Heart right ventricle (tissue), 16 donors: ENCODE measurements at places on chromosomes 5 and 9.

GRCh38 chr9:134052941-134053340 is 14.9 kb downstream of the BRD3 start:
- no peak for DNase-seq

- no peak for DNase-seq
Measured at GRCh38 chr9:3842839-3843238, 317.0 kb upstream of the RFX3 start.

DNA sequence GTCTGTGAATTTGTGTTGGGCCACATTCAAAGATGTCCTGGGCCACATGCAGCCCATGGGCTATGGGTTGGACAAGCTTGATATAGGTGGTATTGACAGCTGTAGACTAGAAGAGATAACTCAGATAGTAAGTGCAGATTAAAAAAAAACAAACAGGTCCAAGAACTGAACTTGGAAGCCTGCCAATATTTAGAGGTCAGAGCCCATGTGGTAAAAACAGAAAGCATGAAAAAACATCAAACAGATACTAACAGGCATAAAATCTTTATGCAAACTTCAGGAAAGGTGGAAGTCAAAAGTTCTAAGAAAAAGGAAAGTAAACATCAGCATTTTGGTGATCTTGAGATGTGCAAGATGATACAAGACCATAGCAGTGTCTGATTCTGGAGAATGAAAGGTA is 155.1 kb upstream of the NR4A3 start:
- no peak for DNase-seq

DNA sequence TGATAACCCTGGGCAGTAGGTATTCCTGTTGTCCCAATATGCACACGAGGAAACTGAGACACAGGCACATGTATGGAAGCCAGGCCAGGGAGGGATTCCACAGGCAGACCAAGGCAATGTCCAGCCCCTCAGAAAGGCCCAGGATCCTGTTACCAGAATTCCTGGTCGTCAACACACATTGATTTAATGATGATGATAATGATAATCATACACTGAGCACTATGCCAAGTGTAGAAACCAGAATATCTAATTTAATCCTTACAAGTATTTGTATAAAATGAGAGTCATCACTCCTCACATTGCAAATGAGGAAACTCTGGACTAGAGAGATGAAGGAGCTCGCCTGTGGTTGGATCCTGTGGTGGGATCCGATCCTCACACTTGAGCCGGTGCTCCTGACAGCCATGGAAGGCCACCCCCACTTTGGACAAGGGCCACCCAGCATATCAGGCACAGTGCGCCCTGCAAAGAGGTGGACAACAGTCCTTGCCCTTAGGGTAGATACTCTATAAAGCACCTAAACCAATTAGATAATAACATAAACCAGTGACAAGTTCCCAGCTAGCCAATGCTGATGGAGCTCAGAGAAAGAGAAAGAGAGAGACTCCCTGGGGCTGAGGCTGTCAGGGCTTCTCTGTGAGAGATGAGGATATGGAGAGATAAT is 185.3 kb downstream of the SLIT3 start:
- DNase-seq, result no peak

- DNase-seq, result no peak
Measured at GRCh38 chr9:88975966-88976889, 15.0 kb upstream of the S1PR3 start.

DNA sequence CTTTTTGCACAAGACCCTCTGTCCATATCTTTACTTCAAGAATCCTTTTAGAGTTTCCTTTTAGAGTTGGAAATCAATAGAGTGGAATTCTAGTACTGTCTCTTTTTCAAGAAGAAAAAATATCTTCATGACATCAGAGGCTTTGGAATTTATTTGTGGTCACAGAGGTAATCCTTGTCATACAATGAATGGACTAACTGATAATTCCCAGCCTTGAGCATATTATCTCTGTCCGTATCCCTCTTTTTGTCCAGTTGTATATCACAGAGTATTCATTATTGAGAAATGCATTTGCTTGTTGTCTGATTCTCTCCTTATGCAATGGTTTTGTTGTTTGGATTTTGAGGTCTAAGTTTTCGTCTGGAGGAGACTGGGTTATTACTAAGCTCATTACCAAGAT is 82.0 kb upstream of the HAPLN1 start:
- DNase-seq, result no peak

DNA sequence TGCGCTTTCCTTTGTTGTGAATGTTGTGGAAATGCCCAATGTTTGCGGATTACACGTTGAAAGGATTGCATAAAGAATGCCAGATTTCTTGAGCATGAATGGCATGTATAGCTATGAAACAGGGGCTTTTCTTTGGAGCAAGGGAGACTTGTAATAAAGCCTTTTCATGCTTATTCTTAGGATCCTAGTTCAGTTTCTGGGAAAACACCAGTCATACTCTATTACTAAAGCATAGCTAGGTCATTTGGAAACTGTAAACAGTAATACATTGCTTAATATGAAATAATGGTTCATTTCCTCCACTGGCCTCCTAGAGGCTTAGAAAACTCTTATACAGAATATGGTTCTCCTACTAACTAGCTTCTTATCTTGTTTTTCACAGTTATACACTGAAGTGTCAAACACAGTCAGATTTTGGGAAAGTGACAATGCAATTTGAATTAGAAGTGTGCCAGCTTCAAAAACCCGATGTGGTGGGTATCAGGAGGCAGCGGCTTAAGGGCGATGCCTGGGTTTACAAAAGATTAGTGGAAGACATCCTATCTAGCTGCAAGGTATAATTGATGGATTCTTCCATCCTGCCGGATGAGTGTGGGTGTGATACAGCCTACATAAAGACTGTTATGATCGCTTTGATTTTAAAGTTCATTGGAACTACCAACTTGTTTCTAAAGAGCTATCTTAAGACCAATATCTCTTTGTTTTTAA is 104.2 kb downstream of the MELK start:
- no peak for DNase-seq

- peak; percentile 29 for DNase-seq
Measured at GRCh38 chr5:152142840-152143469, 218.3 kb upstream of the GLRA1 start.

DNA sequence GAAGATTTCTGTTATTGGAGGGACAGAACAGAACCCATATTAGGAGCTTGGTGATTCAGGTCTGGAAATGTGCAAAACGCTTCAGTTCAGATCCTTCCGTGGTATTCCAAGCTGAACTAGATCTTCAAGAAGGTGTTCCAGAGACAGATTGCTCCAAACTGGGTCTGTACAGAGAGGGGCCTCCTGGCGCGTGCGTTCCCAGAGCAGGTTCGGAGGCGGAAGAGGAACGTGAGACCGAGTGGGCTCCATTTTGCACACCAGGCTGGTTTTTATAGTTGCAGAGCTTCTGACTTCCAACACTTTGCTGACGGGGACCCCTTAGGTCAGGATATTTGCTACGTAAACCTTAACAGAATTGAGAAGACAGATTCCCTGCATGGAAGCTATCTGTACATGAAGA is 16.7 kb upstream of the RPL26L1 start:
- no peak for DNase-seq

GRCh38 chr5:102755686-102756371 is 724 bp downstream of the PAM start:
- DNase-seq, result peak; percentile 63

DNA sequence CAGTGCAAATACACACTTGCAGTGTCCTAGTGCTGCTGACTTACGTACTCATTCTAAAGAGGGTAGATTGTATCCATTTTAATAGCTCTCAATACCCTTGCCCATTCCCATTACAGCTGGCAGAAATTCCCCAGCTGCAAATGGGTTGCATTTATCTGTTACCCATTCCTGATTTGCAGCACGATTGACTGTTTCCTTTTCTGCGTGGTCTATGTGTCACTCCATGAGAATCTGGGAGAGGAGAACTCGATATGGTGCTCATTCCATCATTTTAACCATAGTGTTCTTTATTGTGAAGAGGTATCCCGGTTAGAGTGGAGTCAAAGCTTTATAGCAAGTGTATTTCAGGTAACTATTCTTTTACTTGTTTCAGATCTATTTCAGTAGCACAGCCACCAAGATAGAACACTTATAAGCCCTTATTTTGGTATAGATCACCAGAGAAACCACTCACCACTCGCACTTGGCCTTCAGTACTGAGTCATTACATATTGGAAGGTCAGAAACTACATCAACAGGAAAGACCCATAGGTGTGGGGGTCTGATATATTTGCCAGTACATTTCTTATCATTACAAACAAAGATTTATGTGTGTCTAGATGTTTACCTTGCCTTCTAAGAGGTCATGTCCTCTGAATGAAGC is 139.5 kb downstream of the MUSK start:
- DNase-seq, result no peak

GRCh38 chr5:140806834-140807775 is at the start of gene PCDHA4:
Gene PCDHA4, plus strand, starts transcription at chr5:140807068.
- no peak for DNase-seq

DNA sequence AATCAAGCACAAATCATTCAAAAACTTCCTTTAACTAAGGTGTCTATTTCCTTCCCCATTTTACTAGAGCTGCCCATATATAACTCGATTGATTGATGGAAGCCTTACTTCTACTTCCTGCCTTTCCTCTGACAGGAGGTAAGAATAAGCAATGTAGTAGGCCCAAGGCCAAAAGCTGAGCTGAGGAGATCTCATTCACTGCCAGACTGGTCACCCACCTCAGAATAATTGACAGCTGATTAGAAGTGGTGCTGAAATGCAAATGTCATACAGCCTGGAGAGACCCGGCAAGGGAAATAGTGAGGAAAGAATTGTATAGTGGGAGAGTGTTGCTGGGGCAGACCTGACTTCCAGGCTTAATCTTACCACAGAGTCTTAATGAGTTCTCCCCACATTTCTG is 239.9 kb downstream of the SAXO1 start:
- DNase-seq, result no peak

GRCh38 chr5:18370531-18370930 is 736.3 kb downstream of the TAF11L14 start:
- DNase-seq, result no peak

GRCh38 chr5:98282521-98282920 is 490.9 kb upstream of the RGMB start:
- DNase-seq, result no peak

- DNase-seq, result no peak
Measured at GRCh38 chr5:2353211-2353610, 398.3 kb downstream of the IRX2 start.

GRCh38 chr5:31329715-31330114 is 136.2 kb downstream of the CDH6 start:
- no peak for DNase-seq

DNA sequence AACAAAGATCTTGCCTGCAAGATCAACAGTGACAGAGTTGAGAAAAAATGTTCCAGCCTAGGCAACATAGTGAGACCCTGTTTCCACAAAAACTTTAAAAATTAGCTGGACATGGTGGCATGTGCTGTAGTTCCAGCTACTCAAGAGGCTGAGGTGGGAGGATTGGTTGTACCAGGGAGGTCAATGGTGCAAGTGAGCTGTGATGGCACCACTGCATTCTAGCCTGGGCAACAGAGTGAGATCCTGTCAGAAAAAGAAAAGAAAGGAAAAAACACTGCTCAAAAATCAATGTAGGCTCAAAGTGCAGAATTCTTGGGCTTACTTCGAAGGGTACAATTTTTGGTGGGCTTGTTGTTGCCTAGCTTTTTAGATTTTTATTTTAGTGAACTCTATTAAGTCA is 145.4 kb downstream of the PLPPR1 start:
- no peak for DNase-seq

DNA sequence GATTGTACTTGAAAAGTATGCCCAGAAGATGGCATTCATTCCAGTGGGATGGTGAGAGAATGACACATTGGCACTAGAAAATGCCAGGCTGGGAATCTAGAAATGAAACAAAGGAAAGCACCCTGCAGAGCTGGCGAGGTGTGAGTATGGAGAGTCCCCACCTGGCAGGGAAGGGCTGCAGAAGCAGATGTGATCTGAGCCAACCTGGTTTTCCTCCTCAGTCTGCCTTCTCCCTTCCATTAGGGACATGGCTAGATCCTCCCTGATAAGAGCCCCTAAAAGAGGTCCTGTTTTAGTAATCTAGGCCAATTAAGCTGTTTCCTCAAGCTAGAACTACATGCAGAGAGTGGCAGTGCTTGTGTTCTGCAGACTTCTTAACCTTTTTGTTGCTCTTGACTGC is 24.7 kb upstream of the TNFSF15 start:
- DNase-seq, result no peak

DNA sequence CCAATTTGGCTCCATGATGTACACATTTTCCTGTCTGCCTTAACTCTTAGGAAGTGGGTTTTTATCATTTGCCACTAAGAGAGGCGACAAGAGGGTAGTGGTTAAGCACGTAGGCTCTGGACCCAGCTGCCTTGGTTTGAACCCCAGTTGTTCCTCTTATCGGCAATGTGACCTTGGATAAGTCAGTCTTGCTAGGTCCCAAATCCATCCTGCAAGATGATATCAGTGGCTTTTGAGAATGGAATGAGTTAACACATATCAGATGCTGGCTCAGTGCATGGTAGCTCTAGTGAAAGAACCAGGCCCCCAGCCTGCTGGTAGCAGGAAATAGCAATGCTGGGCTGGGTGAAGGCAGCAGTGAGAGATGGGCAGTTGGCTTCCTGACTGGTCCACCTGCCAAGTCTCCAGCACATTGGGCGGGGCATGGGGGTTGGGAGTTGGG is 72.5 kb downstream of the STK10 start:
- no peak for DNase-seq

GRCh38 chr5:93622240-93622885 is 39.3 kb downstream of the NR2F1 start:
- DNase-seq, result peak; percentile 17

DNA sequence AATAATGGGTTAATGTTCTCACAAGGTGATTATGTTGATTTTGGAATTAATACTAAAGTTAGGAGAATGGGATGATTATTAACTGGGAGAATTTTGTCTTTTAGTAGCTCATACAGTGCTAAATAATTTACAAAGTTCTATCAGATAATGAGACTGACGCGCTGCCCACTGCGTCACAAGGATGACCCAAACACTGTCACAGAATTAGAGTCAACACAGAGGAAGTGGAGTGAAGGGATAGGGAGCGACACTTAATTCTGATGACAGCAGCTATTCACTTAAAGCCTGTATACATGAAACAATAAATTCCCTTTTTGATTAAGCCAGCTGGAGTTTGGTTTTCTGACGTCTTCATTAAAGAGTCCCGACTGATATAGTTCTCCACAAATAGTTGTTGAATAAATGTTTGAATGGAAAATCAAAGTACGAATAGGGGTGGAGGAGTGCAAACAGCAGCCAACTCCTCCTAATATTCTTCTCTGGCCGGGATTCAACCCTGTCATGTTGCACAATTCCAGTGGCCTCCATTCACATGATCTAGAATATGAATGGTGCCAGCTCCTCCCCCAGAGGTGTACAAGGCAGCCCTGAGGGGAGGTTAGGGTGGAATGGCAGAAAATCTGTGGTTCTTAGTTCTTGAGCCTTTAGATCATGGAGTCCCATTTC is 140.3 kb downstream of the PCSK1 start:
- peak; percentile 11 for DNase-seq

GRCh38 chr9:122218935-122219855 is 9.6 kb downstream of the LHX6 start:
- no peak for DNase-seq
